ENCODE measurements at places on chromosomes 5 and 9. TPM values are rescaled to one million over a fixed set of nuclear protein-coding genes. Genes with fewer than 3 reads are reported as not detected.

DNA sequence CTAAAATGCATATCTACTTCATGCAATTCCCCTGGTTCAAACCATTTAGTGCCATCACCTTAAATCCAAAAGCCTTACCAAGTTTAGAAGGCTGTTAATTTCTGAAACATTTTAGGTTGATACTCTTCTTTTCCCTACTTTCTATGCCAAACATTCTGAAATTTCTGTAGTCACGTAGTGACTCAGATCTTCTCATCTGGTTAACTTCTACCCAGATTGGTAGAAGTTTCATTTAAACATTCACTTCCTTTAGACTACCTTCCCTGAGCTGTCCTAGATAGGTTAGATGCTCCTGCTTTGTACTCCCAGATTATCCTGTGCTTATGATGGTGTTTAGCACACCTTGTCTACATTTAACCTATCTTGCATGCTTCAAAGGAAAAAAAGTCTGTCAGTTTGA, 9.9 kb downstream of the RAD50 start:
- H3K4me3 ChIP-seq: no peak overlapping the region
- H3K36me3 ChIP-seq: peaks cover 2% of the 10 kb centered on the region
- H3K27me3 ChIP-seq: no peaks in the 10 kb centered on the region
- no peak for DNase-seq
- no peak overlapping the region for H3K27ac ChIP-seq

The SPATA31A3 gene
- polyA plus RNA-seq: not detected

- no peaks in the 10 kb centered on the region for H3K36me3 ChIP-seq
- no peaks in the 10 kb centered on the region for H3K27me3 ChIP-seq
- H3K4me1 ChIP-seq: no peaks in the 10 kb centered on the region
- no peak overlapping the region for H3K4me3 ChIP-seq
Measured at GRCh38 chr9:2787065-2787464, 56.8 kb downstream of the PUM3 start.

DNA sequence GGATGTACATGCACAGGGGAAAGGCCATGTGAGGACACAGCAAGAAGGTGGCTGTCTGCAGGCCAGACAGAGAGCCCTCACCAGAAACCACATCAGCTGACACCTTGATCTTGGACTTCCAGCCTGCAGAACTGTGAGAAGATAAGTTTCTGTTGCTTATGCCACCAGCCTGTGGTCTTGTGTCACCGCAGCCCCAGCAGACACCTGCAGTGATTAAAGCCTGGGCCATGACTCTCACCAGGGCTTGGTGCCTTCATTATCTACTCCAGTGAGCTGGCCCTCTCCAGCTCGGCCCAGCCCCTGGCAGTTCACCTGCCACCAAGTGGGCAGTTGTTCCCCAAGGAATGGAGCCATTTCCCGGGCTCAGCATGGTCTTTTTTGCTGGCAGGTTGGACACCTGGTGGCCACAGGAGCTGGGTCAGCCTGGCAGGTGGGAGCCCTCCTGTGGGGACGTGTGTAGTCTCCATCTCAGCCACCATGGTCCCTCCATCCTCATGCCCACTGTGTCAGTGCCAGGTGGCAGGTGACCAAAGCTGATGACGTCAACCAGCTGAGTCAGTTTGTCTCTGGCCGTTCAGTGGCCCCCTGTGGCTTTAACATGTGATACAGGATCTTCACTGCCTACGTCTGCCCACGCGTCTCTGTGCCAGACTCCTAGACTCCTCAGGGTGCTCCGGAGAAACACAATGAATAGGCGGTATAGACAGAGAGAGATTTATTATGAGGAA, 99.9 kb upstream of the PPP1R26 start:
- no peak overlapping the region for H3K4me3 ChIP-seq
- no peak overlapping the region for H3K27ac ChIP-seq
- H3K36me3 ChIP-seq: no peaks in the 10 kb centered on the region

- no peaks in the 10 kb centered on the region for H3K36me3 ChIP-seq
- no peaks in the 10 kb centered on the region for H3K27me3 ChIP-seq
- no peaks in the 10 kb centered on the region for H3K4me1 ChIP-seq
- no peak for DNase-seq
Measured at GRCh38 chr5:31173614-31174013, 19.9 kb upstream of the CDH6 start.

DNA sequence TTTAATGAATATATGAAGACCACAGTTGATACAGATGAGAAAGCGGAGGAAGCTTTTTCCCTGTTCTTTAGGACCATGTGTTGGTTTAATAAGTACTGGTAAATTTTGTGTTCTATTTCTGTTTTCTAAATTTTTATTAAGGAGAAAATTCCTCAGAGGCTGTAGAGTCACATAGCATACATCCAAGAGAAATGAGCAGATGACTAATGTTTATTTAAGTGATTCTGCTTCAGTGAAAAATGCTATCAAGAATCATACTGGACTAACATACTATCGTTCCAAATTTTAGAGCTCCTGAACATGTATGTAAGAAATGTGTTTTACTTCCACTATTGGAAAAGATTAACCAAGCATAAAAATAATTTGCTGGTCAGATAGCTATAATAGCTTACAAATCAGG, 115.0 kb downstream of the KIAA1958 start:
- H3K27ac ChIP-seq: no peak overlapping the region
- no peak overlapping the region for H3K4me3 ChIP-seq
- H3K4me1 ChIP-seq: no peaks in the 10 kb centered on the region
- no peaks in the 10 kb centered on the region for H3K27me3 ChIP-seq
- no peaks in the 10 kb centered on the region for H3K36me3 ChIP-seq
- DNase-seq: no peak

The TMEM174 gene
- polyA plus RNA-seq: 0.14 TPM

The GMCL2 gene
- 0.10 TPM for polyA plus RNA-seq

Data from spinal cord (tissue), 10 donors.